Activated CD4-positive, alpha-beta T cell treated with anti-CD3 and anti-CD28 coated beads, Interleukin-2, amount 50 U/mL, for 24 hours (primary cell): ENCODE measurements at places on chromosomes 1 and 21.

DNA sequence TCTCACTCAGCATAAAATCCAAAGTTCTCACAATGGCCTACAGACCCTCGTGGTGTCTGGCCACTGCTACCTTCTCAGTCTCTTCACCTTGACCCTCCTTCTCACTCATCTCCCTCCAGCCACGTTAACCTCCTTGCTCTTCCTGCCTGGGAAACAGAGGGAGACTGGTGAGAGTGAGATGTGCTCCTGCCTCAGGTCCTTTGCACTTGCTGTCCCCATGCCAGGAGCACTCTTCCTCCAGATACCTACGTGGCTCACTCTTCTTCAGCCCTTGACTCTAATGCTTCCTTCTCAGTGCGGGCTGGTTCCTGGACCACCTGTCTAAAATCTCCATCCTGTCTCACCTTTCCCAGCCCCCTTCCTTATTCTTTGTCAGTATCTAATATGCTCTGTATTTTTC is 24.7 kb downstream of the TRIM62 start:
- DNase-seq, result no peak

DNA sequence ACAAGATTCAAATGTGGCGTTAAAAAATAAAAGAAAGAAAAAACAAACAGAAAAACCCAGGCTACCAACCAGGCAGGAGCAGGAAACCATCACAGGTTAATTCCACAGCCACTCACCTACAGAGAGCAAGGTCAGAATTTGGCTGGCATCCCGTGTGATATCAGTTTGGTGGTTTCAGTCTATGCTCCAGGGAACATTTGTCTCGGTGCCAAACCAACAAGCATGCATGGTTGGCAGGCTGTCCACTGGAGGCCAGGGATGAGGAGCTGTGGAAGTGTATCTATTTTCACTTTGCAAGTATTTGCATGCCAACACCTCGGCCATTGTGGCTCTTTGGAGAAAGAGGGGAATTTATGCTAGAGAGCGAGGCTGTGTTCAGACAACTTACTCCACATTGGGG is 53.1 kb upstream of the PROX1 start:
- DNase-seq, result no peak

GRCh38 chr1:224579526-224579925 is 36.6 kb upstream of the CNIH3 start:
- DNase-seq, result no peak

- DNase-seq, result no peak
Observed at GRCh38 chr1:37135032-37135431, 100.7 kb upstream of the GRIK3 start.

DNA sequence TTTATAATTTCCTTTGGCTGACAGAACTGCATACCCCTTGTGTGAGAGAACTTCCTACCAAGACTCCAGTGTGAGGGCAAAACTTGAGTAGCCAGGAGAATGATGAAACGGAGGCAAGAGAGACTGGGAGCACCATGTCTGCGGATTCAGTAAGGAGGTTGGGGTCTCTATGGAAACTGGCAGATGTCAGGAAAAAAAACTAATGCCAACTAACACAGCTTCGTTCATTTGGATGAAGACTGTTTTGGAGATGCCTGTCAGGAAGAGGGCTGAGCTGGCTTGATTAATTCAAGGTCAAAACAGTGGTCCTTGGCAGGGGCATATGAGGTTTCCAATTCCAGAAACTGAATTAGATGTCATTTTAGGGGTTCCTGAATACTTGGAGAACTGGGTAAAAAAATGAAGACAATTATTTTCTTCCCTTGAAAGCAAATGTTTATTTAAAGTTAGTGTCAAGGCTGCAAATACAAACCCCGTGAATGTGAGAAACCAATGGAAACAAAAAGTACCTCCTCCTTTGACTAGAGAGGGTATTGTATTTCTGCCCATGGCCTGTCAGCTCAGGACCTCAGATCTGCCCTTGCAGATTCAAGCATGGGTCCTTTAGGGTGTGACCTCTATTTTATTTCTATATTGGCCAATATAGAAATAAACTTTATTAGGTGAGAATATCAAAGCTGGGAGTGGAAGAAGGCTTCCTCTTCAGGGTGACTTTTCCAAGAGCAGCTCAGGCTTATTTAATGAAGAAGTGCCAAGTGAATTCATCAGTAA is 110.5 kb downstream of the MAST2 start:
- no peak for DNase-seq

GRCh38 chr21:39434950-39435349 is 10.6 kb downstream of the LCA5L start:
- no peak for DNase-seq

DNA sequence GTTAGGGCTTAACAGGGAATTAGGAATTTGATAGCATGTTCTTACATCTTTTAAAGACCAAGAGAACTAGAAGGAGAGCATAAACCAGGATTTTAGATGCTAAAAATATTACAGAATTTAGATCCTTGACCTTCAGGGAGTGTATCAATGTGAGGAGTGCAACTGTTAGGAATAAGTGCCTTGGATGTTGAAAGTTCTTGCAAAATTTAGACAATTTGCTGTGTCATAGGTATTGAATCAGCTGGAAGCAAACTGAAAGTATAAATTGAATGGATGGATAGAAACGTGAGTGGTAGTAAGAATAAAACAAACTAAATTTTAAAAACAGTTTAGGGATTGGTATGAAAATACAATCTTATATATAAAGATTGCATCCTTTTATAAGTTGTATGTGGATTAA is 27.7 kb downstream of the PPP1R12B start:
- no peak for DNase-seq
